Substantia nigra (tissue), 51 donors: ENCODE measurements at places on chromosomes 4 and X.

DNA sequence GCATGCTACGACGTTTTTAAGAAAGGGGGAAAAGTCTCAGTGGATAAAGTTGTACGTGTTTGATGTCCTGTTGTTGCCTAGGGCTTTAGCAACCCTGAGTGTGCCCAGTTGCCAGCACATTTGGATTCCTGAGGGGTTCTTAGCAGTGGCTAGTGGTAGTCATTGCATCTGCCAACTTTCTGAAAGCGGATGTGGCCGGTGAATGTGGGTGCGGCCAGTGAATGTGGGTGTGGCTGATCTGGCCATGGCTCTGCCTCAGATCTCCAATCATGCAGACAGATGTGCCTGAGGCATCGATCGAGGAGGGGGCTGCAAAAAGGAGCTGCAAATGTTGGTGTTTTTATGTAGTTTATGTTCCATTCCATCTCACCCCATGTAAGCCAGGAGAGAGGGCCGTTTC lies 41.5 kb upstream of the FAT1 start:
- no peak for DNase-seq

DNA sequence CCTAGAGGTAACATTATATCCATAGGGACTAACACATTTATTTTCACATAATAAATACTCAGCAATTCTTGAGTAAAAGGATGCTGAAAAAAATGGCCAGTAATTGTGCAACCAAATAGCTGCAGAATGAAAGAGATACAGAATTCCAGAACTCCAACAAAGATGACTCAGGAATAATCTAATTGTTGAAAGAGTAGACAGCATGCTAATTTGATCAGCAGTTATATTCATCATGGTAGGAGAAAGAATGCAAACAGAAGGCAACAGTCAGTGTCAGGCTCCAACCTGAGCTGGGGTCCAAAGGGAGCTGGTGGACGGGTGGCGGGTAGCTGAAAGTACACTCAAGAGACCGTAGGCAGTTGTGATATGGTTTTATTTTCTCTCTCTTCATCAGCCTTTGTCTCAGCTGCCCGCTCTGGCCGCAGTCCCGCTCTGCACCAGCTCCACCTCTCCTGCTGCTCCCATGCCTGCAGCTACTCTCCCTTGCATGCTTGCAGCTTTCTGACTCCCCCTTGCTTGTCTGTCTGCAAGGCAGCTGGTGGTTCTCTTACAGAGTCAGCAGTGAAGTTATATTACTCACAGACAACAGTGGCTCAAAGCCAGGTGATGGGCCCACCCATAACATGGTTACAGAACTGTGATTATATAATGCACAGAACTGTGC lies 1150.1 kb downstream of the STIM2 start:
- DNase-seq = no peak

DNA sequence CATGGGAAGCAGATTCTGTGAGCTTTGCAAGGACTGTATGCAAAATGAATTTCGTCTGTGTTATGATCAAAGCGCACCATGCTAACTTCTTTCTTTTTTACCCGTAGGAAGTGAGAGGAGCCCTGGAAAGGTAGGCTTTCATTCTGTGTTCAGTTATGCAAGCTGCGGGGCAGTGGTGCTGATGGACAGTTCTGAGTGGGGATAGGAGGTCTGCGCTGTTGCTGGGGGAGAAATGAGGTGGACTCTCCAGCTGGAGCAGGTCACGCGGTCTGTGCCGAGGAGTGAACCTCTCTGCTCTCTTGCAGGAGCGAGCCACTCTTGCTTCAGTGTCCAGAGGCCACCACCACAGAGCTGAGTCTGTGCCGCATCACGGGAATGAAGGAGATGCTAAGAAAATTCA lies 4.5 kb downstream of the TRIML1 start:
- DNase-seq = no peak

- no peak for DNase-seq
These were observed 640.7 kb upstream of the AGA start for GRCh38 chr4:178082906-178083305.

DNA sequence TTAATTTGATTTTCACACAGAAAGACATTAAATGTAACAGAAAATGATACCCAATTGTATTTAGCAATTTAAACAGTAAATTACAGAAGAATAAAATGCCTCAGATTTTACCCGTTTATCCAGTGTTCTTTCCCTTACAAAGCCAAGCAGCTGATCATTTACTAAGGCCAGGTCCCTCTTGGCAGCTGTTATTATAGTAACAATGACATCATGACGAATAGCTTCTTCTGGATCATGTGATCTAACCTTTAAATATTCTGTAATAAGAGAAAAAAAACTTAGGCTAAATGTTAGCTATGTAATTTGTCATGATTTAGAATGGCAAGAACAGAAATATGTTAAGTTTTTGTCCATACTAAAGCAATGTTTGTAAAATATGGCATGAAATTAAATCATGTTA lies 69.4 kb downstream of the PDS5A start:
- DNase-seq = no peak

- DNase-seq = no peak
These were observed 57.4 kb downstream of the GATB start for GRCh38 chr4:151703401-151703800.

- no peak for DNase-seq
These were observed 35.9 kb upstream of the GPR78 start for GRCh38 chr4:8544282-8544681.

GRCh38 chr4:141246243-141246642 lies 25.5 kb downstream of the ZNF330 start:
- no peak for DNase-seq

GRCh38 chr4:18241727-18242126 lies 220.2 kb upstream of the LCORL start:
- DNase-seq = no peak

DNA sequence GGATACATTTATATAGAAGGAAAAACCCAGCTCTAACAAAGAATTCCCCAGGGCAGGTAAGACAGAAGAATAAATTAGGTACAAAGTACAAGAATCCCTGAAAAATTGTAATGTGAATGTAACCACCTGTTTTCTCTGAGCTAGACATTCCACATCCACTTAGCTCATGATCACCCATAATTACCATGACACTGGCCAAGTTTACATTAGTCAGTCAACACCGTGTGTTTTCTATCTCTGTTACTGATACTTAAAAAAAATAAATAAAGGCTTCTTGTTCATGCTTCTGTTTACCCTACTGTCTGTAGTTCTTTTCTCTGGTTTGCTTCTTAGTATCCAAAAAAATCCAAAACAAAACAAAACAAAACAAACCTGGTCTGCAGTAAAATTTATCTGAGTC lies 66.0 kb downstream of the CBLL2 start:
- no peak for DNase-seq
